ACHN (cell line): ENCODE measurements at places on chromosomes 7 and 10.
A peak's percentile ranks its signal among the peaks of the same experiment; 100 is the strongest.

DNA sequence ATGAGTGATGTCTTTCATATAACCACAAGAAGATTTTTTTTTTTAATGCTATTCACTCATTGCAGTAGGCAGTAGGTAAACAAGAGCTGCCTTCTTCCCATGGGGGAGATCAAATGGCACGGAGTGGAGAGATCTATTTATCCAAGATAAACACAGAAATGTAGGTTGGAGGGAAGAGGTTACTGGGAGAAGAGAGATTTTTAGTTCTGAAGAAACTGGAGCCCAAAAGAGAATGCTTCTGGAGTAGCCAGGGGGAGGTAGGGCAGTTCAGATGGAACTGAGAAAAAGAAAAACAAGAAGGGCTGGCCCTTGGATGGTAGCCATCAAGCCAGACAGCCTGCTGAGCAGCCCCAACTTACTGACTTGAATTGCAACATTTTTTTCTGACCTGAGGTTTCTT, 270.1 kb upstream of the TPK1 start:
- no peak for DNase-seq

- DNase-seq: no peak
Measured at GRCh38 chr7:134474828-134475227, 15.9 kb upstream of the AKR1B1 start.

GRCh38 chr7:1851721-1852516, 181.8 kb downstream of the ELFN1 start:
- DNase-seq: no peak

DNA sequence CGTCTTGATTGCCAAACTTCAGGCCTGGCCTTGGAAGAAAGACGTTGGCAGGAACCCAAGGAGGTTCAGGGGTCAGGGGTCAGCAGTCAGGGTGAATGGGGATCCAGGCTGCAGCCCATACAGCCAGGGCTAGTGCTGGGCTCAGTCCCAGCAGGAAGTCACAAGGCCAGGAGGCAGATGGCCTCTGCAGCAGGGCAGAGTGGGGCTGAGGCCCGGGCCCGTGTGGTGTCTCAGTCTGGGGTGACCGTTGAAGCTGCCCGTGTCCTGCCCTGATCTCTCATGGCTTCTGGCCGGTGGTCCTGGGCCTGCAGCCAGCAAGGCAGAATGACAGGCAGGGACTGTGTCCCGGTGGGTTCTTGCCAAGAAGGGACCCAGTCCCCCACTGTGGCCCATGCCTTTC, 26.6 kb upstream of the PURB start:
- no peak for DNase-seq

DNA sequence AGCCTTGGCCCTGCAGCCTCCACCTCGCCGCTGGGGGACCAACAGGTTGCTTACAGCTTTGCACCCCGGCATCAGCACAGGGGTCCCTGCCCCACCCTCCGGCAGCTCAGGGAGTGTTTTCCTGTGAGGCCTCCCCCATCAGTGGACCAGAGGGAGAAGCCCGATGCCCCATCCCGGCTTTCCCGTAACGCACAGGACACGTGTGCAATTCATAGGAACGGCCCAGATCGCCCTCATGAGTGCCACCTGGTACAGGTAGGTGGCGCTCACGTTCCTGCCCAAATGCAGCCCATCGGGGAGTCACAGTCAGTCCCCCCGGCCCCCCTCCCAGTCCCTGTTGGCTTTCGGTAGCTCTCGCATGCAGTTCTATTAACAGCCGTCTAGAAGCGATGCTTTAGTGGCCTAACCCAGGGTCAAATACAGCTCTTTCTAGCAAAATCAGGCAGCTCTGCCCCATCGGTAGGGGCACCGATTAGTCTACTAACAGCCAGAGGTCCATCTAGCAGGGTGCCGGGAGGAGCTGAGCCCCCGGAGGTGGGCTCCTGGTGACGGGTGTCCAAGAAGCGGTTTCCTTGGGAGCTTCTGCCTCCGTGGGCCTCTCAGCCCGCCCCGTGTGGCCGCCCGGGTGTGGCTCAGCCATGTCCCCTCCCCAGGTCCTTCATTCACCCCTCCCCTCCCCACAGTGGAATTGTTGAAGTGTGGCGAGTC, 48.4 kb upstream of the GTF2IRD1 start:
- DNase-seq: peak; percentile 36

GRCh38 chr7:33087356-33087755, 21.8 kb downstream of the RP9 start:
- DNase-seq: no peak

GRCh38 chr7:38429057-38429456, 155.6 kb upstream of the TARP start:
- no peak for DNase-seq

GRCh38 chr7:152520861-152521302, 85.1 kb upstream of the KMT2C start:
- no peak for DNase-seq

DNA sequence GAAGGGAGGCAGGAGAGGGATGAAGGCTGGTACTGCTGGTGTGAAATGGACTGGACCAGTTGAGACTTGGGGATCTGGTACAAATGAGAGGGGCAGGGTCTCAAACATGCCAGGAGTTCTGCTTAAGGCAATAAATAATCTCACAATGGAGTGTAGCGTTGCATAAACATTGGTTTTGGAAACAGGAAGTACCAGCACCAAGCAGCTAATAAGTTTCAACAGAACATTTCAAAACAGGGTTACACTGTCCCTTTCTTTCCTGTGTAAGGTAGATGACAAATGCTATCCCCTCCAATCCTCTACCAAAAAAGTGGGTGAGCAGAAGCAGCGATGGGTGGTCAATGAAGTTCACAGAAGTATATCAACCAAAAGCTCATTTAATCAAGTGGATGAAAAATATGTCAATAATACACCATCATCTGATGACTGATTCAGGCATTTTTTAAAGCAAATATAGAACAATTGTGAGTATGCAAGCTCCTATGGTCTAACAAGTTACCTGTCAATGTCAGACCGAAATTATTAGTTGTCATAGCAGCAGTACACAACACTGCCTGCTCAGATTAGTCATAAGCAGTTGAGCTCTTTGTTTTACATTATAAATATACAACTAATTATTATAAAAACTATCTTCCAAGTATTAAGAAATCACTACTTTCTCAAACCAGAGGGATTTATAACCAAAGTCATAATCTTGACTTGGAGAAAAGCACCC, 220.0 kb downstream of the FAM107B start:
- no peak for DNase-seq

DNA sequence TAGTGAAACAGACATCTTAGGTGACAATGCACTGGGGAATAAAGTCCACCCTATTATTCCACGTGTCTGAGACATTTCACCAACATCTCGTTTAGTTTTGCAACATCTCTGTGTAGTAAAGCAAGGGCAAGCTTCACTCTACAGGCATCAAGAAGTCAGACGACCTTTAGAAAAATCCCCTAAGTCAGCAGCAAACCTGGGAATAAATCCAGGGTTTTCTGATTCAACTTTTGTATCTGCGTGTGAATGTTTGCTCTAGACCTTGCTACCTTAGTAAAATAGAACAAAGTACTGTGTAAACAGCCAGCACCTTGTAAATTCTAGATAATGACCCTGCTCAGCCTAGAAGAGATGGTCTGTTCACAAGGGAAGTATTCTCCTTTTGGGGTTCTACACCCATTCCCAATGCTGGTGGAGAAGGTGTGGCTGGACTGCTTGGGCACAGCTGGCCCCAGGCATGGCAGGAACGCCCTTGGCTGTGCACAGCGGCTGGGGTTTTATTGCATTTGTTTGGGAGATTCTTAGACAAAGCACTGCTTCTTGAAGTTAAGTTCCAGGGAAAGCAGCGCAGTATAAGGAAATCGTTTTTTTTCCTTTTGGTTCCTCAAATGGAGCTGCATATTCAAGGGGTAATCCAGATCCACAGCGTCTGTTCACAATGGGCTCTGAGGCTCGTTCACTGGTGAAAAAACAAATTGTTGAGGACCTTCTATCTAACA, 38.3 kb upstream of the GALNTL5 start:
- DNase-seq: no peak
